BE2C (cell line): ENCODE measurements at places on chromosomes 11 and 22.

- no peak for DNase-seq
Observed at GRCh38 chr11:36074941-36075431, 131.1 kb downstream of the LDLRAD3 start.

DNA sequence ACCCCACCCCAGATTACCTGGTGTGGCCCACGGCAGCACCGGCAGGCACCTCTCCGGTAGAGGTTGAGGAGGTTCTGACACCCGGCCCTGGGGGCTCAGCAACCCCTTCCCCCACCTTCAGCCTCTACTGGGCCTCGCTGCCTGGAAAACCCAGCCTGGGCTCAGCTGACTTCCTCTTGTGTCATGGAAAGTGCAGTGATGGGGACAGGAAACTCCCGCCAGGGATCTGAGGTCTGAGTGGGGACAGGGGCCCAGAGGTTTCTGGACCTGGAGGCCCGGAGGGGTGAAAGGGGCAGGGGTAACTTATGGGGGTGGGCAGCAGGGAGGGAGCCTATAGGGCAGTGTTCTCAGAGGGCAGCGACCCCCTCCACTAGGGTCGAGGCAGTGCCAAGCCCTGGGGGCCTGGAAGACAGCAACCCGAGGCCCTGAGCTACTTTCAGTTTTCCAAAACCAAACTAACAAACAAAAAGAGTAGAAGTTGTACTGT lies 10.0 kb upstream of the CD5 start:
- no peak for DNase-seq

DNA sequence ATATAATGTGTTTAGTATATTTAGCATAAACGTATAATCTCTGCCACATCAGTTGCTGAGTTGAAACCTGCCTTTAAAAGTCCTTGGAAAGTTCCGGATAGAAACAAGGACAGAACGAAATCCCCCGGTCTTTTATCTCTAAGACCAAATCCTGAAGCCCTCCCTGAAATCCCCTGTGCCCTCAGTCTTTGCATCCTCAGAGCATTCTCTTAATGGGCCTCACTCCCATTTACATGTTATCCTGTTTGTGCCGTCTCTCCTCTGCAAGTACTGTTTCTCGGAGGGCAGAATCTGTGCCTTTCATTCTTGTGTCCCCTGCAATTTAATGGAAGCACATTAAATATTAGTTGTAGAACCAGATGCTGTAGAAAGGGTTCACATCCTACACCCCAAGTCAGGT lies 56.0 kb downstream of the ZNRF3 start:
- DNase-seq, result no peak

GRCh38 chr11:95562196-95562921 lies 227.2 kb downstream of the FAM76B start:
- DNase-seq, result no peak

- no peak for DNase-seq
Observed at GRCh38 chr11:117945047-117945810, 16.0 kb upstream of the TMPRSS13 start.

DNA sequence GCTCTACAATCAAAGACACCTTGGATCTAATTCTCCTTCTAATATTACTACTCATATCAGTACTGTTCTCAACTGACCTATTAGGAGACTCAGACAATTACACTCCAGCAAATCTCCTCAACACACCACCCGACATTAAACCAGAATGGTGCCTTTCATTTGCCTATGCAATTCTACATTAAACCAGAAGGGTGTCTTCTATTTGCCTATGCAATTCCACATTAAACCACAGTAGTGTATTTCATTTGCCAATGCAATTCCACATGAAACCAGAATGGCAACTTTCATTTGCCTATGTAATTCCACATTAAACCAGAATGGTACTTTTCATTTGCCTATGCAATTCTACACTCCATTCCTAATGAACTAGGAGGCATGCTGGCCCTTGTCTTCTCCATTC lies 15.3 kb upstream of the APOL3 start:
- no peak for DNase-seq

DNA sequence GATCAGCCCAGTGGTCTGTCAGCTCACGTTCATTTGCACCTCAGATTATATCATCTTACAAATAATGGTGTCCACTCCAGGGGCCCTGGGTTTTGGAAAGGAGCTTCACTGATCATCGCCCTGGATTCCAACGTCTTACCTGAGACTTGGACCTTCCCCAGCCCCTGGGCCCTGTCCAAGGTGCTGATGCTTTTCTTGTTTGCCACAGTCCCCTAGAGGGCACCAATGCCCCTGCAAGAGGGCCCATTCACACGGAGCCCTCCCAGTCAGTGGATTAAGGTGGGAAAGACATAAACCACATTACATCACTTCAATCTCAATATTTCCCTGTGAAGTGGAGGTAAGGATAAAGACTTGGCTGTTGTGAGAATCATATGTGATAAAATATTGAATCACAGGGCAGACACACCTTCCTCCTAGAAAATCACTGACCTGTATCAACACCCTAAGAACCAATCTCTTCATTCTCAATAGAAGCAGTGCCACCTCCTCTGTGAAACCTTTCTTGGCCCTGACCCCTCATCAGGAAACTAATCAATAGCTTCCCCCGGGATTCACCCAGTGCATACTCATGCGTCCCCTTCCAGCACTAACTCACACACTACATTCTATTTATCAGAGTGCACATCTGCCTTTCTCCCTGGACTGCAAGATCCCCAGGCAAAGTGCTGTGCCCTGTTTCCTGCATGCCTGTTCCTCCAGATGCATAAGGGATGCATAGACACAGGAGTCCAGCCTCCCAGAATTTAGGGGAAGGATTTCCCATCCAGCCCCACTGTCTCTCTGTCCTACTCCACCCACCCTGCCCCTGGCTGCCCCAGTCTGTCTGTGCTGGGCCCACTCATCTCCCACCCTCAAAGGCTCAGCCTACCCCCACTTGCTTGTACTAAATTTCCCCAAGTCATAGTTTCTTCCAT lies 167.0 kb downstream of the BUD13 start:
- DNase-seq, result peak; percentile 34

- peak; percentile 13 for DNase-seq
Observed at GRCh38 chr11:25449091-25449490, 882.8 kb upstream of the ANO3 start.

DNA sequence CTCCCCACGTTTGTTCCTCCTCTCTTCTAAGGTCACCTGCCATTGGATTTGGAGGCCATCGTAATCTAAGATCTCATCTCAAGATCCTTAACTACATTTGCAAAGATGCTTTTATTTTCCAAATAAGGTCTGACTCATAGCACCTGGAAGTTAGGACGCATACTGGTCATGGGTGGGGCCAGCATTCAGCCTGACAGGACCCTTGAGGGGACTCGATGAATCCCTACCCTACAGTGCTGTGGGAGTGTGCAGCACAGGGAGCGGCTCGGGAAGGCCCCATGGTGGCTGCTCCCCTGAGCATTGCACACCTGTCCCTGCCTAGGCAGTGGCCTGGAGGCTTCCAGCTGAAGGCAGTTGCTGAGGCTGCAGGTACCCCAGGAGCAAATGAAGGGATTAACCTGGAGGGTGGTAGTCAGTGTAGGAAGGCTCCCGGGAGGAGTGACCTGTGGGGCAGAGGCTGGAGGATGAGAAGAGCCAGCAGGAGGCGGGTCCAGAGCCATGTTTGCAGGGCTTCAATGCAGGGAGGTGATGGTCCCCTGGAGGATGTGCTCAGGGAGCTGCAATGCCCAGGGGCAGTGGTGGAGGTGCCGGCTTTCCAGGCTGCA lies 362.2 kb downstream of the CTTN start:
- DNase-seq, result no peak

DNA sequence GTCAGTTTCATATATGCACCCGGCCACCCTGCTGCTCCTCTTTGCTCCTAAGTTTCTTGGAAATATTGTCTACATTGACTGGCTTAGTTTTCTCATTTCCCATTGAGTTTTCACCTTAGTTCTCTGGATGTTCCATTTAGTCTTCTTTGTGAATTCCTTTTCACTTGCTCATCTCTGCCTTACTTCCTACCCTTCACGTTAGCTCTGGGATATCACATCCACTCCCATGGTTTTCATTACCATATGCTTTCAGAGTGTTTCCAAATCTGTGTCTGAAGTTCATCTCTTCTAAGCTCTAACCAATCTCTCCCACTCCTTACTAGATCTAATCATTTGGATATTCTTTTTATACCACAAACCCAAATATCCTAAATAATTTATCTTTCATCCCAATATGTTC lies 226.4 kb downstream of the FAM76B start:
- DNase-seq, result no peak

GRCh38 chr11:85822814-85823213 lies 11.9 kb upstream of the SYTL2 start:
- no peak for DNase-seq

DNA sequence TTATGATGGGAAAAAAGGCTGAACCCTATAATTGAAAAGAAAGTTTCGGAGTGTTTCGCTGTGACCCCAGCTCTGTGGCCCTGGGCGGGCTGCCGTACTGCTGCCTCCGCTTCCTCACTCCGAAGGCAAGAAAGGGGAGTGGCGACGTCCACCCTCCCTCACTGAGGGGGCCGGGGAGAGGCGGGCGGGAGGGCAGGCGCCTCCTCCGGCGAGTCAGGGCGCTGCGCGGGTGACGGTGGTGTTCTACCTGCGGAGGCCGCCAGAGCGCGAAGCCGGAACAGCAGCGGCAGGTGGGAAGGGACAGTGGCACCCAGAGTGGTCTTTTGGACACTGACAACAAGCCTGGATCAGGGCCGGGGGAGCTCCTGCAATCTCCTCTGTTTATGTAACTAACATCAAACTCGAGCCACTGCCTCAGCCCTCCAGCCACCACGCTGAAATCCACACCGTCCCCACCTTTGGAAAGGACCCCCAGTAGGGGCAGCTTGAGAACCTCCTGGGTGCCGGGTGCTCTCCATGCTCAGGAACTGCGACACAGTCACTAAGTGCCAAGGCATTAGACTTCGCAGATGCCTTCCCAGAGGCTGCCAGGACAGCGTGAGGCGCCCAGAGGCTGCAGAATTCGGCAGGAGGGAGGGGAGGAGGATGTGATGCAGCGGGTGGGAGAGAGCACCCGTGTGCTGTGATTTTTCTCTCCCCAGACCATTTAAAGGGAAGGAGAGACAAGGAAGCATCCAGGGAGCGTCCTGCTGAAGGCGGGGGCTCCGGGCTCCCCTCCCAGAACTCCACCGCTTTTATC lies 25.5 kb downstream of the BID start:
- DNase-seq, result no peak

GRCh38 chr11:20250644-20251247 lies 90.5 kb upstream of the DBX1 start:
- DNase-seq, result no peak

DNA sequence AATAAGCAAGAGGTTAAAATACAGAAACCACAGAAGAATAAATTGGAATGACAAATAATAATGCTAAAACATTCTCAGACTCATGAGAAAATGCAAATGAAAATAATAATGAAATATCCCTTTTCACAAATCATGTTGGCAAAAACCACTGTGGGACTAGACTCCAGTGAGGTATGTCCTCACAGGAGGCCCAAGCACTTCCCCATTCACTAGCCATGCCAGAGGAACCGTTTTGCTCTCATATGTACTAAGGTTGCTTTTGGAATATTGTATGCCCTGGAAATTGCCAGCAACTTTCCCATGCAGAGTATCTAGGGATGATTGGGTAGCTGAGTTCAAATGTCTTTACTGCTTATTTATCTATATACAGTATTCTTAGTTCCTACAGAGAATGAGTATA lies 106.2 kb upstream of the CHORDC1 start:
- DNase-seq, result no peak

DNA sequence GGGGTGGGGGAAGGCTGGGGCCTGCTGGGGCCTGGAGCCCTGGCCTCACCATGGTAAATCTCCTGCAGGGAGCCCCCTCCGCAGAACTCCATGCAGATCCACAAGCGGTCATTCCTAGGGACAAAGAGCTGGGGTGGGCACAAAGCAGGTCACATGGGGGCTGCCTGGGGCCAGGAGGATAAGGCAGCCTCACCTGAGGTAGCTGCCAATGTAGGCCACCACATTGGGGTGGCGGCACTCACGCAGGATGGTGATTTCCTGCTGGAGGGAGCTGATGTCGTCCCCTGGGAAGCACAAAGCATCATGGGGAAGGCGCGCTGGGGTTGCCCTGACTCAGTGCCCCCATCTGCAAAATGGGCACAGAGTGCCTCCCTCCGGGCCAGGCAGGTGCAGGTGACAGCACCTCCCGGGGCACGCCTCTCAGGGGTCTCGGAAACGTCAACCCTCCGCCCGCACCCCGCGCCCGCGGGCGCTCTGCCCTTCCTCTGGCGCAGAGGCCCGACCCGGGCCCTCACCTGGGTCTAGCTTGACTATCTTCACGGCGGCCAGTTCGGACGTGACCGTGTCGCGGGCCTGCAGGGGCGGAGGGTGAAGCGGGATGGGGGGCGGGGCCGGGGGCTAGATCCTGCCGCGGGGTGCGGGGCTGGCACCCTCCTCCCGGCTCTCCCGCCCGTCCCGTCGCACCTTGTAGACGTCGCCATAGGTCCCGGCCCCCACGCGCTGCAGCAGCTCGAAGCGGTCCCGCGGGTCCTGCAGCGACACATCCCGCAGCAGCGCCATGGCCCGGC lies 450 bp downstream of the MAP4K2 start:
- DNase-seq, result no peak

DNA sequence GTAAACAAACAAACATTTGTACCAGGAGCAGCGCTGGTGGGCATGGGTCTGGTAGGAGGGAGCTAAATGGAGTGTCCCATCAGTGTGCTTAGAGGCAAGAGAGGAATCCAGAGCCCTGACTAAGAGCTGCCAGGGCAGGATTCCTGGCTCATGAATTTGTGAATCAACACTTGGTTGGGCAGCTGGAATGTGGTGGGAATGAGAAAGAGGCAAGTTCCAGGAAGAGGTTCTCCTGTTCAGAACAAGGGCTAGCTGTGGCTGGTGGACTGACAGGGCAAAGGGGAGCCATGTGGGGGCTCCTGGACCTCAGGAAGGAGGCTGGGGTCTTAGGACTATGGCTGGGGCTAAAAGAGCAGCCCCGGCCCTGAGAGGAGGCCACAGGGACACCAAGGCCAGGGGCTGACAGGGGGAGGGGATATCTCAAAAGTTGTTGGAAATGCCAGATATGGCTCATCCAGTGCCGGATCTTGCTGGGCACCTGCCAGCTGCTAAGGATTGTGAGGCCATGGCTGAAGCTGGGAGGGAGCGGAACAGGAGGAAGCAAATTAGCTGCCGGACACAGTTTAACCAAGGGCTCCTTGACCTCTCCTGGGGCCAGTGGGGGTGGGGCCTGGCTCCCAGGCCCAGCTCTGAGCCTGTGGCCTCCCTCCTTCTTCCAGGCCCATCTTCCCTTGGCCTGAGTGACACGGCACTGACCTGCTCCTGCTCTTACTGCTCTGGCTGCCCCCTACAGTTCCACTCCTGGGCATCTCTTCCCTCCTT lies 14.6 kb upstream of the P2RY6 start:
- DNase-seq, result no peak

DNA sequence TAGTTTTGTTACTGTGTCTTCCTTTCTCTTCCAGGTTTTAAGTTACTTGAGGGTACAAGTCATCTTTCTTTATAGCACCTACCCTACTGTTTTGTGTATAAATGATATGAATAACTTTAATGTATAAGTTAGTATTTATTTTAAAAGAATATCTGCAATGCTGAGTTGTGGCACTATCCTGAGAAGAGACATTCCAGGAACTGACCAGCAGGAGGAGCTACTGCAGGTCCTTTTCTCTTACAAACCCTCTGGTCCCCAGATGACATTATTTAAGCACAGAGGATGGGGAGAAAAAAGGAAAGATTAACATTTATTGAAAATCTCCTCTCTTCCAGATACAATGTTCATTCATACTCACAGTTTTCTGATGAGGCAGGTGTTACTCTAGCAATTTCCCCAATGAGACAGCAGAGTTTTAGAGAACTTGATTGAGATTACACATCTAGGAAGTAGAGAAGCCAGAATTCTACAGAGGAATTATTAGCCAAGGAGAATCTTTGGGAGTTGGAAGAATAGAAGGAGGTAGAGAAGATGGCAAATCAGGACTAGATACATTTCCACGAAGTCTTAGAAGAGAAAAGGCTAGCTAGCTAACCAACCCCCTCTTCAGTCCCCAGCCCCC lies 541.2 kb upstream of the API5 start:
- DNase-seq, result peak; percentile 36
